ENCODE measurements at places on chromosomes 16 and 17.
A peak's percentile ranks its signal among the peaks of the same experiment; 100 is the strongest.

- no peak for DNase-seq
These were observed 12.7 kb downstream of the PHLPP2 start for GRCh38 chr16:71711789-71712188.

DNA sequence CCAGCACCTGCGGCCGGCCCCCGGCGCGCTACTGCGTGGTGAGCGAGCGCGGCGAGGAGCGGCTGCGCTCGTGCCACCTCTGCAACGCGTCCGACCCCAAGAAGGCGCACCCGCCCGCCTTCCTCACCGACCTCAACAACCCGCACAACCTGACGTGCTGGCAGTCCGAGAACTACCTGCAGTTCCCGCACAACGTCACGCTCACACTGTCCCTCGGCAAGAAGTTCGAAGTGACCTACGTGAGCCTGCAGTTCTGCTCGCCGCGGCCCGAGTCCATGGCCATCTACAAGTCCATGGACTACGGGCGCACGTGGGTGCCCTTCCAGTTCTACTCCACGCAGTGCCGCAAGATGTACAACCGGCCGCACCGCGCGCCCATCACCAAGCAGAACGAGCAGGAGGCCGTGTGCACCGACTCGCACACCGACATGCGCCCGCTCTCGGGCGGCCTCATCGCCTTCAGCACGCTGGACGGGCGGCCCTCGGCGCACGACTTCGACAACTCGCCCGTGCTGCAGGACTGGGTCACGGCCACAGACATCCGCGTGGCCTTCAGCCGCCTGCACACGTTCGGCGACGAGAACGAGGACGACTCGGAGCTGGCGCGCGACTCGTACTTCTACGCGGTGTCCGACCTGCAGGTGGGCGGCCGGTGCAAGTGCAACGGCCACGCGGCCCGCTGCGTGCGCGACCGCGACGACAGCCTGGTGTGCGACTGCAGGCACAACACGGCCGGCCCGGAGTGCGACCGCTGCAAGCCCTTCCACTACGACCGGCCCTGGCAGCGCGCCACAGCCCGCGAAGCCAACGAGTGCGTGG is 1.5 kb downstream of the NTN1 start:
- DNase-seq: no peak

DNA sequence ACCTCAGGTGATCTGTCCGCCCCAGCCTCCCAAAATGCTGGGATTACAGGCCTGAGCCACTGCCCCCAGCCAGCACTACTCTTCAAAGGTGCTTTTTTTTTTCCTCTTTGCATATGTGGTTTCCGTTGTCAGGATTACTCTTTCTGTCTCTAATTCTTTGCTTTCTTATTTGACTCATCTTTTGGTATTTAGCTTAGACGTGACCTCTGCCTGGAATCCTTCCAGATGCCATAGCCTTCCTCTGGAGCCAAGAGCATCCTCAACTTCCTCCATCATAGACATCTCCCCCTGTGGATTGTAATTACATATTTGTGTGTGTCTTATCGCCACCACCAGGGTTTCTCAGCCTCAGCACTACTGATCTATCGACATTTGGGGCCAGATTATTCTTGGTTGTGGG is 84.4 kb upstream of the XYLT1 start:
- DNase-seq: peak; percentile 68

DNA sequence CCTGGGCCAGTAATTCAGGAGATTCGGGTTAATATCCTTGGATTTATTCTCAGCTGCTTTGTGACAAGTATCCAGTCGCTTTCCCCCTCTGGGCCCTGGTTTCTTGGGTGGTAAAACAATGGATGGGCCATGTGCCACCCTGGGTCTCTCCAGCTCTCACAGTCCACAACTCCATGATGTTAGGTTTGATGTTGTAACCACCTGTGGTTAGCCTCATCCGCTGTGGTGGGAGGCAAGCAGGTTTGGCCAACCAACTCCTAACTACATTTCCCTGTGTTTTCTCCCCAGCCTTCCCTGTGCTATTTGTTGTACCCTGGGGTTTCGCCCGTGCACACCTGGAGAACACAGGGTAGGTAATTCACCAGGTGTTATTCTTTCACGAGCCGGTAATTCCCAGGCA is 35.1 kb downstream of the GLP2R start:
- no peak for DNase-seq

DNA sequence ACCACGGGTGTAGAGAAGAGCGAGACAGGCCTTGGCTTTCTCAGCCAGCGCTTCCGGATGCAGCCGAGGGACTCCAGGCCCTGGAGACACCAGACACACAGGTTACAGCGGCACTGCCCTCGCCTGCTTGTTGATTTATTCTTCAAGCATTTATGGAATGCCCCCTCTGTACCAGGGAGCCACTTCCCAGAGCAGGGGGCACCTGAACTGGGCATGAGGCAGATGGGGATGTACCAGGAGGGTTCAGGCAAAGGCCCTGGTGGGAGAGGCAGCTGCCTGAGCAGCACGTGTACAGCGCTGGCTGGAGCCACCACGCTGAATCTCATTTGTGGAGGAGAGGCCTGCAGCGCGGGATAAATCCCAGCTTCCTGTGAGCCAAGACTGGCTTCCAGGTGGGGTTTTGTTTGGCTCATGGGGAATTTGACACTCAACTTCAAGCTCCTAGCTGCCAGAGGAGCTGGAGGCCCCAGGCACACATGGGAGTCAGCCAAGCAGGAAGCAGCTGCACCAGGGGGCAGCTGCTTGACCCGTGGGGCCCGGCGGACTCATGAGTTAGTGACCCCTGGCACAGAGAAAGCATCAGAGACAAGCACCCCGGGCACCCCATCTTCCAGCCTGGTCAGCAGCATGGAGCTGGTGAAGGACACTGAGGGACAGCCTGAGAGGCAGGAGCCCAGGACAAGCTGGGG is 59.7 kb downstream of the IL21R start:
- DNase-seq: no peak

GRCh38 chr16:10256784-10257641 is 74.8 kb upstream of the GRIN2A start:
- no peak for DNase-seq

DNA sequence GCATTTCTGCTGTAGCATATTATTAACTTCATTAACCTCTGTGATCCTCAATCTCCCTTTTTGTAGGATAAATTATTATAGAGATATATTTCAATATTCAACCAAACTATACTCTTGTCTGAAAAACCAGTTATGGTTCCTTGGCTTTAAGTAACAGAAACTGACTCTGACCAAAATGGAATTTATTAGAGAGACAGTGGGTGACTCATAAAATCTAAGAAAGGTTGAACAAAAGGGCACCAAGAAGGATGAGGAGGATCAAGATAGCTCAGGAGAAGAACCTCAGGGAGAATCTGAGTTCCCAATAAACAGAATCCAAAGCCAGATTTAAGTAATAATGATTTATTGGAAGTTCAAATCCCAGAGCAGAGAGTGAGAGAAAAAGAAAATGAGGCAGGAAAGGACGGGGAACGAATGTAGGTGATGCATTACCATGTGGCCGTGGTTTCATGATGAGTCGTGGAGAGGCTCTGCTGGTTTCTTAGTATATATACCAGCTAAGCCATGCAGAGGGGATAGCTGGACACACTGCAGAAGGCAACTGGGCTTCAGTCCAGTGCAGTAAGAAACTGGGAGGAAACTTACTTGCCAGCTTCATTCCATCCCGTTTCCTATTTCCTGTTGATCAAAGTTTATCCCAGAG is 151.5 kb upstream of the GOT2 start:
- no peak for DNase-seq

DNA sequence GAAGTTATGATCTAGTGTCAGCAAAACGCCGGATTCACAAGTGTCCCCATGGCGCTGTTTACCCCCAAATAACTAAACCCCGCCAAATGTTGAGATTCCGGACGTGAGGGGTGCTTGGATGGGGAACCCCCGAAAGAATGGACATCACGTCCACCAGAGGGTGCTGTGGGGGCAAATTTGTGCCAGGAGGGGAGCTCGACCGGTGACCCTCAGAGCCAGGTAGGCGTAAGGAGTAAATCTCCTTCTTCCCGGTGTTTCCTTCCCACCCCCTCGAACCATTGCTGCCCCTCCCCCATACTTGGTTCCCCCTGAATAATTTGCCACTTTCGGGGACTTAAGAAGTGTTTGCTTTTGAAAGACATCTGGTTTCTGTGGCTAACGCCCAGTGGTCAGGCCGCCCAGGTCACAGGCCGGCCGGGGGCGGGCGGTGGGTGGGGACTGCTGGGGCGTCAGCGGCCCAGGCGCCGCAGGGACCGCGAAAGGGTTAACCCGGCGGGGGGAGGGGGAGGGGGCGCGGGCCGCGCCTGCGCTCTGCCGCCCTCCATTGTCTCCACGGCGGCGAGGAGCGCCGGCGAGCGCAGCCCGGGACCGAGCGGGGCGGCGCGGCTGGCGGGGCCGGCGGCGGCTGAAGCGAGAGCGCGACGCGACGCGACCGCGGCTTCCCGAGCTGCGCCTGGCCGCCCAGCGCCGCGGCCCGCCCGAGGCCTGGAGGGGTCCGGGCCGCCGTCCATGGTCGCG is at the start of gene ZNRF1:
TSS of gene ZNRF1 (plus strand) at position 544 of the 738 bp plus-strand sequence. CDS start 648 bp downstream, outside the sequence.
- no peak for DNase-seq

DNA sequence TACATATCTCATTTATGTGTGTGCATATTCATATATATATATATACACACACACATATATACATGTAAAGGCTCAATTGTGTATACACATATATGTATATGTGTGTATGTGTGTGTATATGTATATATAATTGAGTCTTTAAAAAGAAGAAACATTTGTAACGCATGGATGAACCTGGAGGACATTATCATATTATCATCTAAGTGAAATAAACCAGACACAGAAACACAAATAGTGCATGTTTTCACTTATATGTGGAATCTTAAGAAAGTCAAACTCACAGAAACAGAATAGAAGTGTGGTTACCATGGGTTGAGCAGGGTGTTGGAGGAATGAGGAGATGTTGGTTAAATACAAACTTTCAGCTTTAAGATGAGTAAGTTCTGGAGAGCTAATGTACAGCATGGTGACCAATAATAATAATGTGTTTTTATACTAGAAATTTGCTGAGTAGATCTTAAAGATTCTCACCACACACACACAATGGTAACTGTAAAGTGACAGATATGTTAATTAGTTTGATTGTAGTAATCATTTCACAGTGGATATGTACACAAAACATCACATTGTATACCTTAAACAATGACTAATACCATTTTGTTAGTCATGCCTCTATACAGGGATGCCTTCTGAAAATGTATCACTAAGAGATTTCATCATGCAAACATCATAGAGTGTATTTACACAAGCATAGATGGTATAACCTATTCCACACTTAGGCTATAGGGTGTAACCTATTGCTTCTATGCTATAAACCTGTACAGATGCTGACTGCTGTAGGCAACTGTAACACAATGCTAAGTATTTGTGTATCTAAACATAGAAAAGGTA is 132.6 kb upstream of the CACNG5 start:
- DNase-seq: no peak

DNA sequence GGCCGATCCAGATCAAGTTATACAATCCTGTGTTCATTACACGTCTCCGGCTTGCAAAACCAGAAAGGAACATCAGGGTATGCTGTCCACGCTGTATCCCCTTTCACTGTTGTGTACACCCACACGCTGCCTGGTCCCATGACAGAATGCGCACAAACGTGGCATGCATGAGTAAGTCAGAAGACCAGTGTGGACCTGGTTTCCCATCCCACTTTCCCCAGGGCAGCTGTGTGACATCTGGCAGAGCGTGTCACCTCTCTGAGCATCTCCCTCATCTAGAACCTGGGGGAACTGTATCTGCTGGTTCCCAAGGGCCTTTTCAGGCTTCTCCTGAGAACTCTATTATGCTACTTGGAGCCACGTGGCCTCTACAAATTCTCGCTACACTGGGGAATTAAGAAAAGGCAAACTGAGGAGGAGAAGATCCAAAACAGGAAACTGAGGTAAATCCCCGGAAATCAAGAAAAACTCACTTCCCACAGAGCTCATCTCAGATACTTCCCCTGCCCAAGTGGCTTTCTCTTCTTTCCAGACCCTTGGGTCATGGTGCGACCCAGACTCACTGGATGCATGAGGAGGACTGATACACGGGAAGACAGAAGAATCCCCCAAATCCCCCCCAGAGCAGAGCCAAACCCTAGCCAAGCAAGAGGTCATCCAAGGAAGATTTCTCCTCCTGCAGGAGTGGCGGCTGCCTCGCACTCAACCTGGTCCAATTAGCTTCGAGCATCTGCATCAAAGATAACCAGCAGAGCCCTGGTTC is 139.3 kb downstream of the GAS7 start:
- no peak for DNase-seq

- no peak for DNase-seq
These were observed 62.7 kb downstream of the HLF start for GRCh38 chr17:55327225-55328088.

DNA sequence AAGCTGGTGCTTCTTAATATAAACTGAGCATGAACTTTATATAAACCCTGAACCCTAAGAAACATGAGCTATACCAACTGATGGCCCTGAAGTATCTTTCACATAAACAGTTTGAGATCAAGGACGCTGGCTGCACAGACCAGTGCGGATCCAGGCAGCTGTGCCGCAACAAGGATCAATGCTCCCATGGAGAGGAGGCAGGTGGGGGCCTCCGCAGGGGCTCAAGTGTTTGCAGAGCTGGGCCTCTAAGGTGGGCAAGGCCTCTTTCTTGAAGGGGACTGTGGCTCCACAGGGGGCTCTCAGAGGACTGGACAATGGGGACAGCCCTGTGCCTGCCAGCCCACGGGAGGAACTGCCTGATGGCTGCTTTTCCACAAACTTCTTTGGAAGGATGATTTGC is 46.0 kb downstream of the NDEL1 start:
- no peak for DNase-seq

DNA sequence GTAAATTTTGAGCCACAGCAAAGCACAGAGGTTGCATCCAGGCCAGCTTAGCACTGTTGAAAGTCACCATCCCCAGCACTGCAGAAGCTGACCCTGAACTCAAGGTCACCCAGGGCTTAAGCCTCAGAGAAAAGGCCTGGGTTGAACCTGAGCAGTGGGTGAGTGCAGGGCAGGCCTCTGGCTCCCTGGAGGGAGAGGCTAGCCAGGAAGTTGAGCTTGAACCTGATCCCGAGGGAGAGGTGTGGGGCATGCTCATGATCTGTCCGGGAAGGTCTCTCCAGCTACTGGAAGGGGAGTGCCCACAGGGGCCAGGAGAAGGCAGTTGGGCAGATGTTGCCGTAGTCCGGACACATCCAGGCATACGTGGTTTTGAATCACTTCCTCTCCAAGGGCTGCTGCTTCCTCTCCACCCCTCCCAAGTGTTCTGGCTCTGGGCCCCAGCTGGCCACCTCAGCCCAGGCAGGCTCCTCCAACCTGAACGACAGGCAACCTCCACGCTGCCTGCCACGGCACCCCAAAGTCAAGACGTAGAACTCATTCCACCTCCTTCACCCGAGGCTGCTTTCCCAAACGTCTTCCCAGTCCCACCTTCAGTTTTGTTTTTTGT is 18.4 kb downstream of the CARHSP1 start:
- DNase-seq: peak; percentile 57

Data from GM04503 (cell line).